AG20443 (cell line): ENCODE measurements at places on chromosomes 3 and 15.

DNA sequence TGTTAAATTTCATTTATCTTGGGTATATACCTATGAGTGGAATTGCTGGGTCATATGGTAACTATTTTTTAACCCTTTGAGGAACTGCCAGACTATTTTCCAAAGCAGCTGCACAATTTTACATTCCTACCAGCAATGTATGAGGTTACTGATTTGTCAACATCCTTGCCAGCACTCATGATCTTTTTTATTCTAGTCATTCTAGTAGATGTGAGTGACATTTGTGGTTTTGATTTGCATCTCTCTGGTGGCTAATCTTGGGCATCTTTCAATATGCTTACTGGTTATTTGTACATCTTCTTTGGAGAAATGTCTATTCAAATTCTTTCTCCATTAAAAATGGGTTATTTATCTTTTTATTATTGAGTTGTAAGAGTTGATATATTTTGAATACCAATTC lies 21.3 kb upstream of the LRRC58 start:
- no peak for DNase-seq

- DNase-seq, result peak; percentile 70
These were observed 508 bp upstream of the SMAD6 start for GRCh38 chr15:66701422-66702034.

DNA sequence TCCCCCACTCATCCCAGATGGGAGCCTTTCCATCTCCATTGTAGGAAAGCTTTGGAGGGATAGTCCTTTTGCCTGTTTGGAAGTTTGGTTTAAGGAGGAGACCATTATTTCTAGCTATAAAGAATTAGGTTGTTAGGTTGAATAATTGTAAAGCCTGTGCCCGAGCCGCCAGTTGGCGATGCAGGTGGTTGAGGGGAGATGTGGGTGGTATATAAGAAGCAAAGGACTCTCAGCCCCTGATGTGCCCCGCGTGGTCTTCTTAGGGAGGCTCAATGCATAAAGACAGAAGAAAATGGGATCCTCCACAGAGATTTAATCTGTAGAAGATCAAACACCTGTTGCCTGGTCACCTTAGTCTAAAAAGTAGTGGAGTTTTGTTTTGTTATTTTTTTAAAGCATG lies 55.7 kb downstream of the CHDH start:
- no peak for DNase-seq

GRCh38 chr15:78213956-78214355 lies 20.4 kb downstream of the ACSBG1 start:
- DNase-seq, result no peak

DNA sequence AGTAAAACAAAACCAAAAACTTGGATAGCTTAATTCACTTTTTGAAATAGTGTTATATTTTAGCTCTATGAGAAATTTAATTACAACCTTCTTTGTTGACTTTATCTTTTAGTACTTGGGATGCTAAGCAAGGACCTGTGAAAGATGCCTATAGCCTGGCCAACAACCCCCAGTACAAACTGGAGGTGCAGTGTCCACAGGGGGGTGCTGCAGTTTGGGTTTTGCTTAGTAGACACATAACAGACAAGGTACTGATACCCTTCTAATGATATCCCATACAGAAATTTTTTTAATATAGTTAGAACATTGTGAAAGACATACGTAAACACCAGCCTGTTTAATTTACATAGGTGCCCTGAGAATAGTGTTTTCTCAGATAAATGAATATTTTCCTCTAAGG lies 35.3 kb downstream of the CAPN7 start:
- DNase-seq, result peak; percentile 33

DNA sequence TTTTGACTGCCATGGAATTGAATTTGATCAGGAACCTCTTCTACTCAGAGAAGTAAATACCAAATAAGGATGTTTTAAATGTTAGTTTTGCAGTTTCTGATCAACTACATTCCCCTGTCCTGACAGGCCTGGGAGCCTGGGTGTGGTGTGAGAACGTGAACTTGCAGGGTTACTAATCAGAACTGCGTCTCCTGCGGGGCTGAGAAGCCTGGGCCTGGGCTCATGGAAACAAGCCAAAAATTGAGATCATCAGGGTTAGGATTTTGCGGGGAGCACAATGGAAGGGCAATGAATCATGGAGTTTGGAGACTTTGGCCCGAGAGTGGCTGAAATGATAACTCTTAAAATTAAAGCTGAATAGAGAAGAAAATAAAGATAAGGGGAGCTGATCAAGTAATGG lies 47.8 kb upstream of the C3orf70 start:
- peak; percentile 83 for DNase-seq

GRCh38 chr3:8336456-8336855 lies 165.2 kb upstream of the LMCD1 start:
- DNase-seq, result no peak

DNA sequence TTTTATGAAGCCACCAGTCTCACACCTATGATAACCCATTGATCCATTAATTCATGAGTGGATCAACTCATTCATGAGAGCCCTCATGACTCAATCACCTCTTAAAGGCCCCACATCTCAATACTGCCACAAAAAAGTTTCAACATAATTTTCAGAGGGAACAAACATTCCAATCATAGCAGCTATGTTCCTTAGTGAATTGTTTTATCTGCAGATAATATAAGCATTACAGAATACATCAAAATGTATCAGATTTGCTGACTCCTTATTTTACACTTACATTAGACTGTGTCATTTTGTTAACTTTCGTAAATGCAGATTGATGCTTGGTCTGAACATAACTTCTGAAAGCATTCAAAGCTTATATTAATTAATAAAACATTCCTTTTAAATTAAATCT lies 155.3 kb upstream of the MBNL1 start:
- DNase-seq, result no peak

GRCh38 chr3:104892044-104892443 lies 474.7 kb upstream of the ALCAM start:
- DNase-seq, result no peak

DNA sequence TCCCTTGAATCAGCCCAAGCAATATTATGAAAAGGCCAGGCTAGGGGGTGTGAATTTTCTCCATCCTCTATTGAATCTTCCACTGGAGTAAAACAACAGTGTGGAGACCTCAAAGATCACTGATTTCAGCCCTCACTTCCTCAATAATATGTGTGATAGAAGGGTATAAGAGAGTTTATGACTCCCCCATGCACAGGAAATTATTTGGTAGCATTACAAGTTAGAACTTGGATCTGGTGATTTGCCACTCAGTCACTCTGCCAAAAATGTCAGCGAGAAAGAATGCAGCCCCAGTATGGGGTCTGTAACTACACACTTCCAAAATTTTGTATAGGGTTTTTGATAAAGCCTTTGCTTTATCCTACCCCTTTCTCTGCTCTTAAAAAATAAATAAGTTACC lies 81.0 kb upstream of the KCNMB2 start:
- no peak for DNase-seq

- no peak for DNase-seq
These were observed 11.3 kb downstream of the CYP19A1 start for GRCh38 chr15:51327081-51327480.

- peak; percentile 76 for DNase-seq
These were observed 165.0 kb downstream of the ABHD5 start for GRCh38 chr3:43855674-43856299.

- DNase-seq, result no peak
These were observed 73.0 kb downstream of the UQCC5 start for GRCh38 chr3:52609316-52609815.

GRCh38 chr3:7075117-7075516 lies 214.2 kb downstream of the GRM7 start:
- DNase-seq, result no peak

DNA sequence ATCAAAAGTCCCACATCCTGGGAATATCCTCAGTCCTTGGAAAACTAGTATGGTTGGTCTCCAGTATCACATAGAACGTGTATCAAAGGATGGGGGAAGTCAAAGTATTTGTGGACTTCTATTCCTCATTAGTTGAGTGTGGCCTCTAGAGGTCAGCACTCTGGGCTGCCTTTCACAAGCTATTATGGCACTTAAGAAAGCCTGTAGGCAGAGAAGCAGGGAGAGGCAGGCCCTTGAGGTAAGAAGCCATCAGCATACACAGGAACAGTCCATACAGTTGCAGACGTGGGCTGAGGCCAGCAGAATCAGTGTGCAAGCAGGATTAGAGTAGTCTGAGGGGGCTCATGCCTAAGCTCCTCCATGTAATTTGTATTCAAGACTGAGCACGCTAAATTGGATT lies 341.7 kb downstream of the CLSTN2 start:
- DNase-seq, result no peak

- DNase-seq, result peak; percentile 17
These were observed 15.6 kb downstream of the CLDN1 start for GRCh38 chr3:190306513-190307163.
